ENCODE measurements at places on chromosomes 2 and 18.

- no peak for DNase-seq
Measured at GRCh38 chr18:61334951-61335683, 1.9 kb downstream of the CDH20 start.

DNA sequence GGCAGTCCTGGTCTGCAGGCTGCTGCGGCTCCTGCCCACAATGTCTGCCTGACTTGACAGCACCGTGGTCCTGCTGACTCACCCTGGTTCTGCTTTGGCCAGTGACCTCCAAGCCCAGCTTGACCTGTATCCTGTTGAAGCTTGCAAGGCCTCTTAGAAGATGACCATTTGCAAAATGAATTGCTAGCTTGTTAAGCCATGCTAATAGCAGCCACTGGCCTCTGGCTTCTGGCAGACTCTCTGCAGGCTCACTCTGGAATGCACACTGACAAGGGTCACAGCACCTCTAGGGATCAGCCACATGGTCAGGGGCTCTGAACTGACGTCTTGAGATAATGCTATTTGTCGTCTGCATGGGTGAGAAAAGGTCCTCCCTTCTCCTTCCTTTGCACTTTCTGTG lies 25.9 kb downstream of the CNGA3 start:
- DNase-seq: no peak

GRCh38 chr2:237290261-237290660 lies 123.7 kb downstream of the COL6A3 start:
- DNase-seq: peak; percentile 85

DNA sequence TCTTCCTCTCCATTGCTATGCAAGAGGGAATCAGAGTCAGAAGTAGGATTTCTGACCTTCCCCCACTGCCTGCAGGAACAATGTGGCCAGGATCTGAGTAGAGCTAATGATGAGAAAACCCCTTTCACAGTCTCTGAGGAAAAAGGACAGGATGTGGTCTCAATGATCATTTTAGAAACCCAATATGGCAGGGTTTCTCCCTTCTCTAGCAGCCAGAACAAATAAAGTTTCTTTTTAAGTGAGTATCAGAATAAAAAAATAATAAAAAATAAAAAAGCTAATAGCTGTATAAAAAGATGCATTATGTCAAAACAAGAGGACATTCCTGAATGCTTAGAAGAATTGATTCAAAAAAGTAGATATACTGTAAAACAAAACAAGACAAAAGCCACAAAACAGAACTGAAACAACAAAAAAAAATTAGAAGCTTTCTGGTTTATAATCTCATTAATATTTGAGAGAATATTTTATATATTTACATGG lies 1124.9 kb upstream of the ZEB2 start:
- DNase-seq: no peak

- no peak for DNase-seq
Measured at GRCh38 chr2:219308142-219309101, 779 bp downstream of the PTPRN start.

- no peak for DNase-seq
Measured at GRCh38 chr18:3966246-3966641, 488.9 kb downstream of the DLGAP1 start.

- no peak for DNase-seq
Measured at GRCh38 chr2:173630425-173631126, 275.9 kb downstream of the CDCA7 start.

- DNase-seq: no peak
Measured at GRCh38 chr2:41736586-41736985, 311.2 kb upstream of the PKDCC start.

DNA sequence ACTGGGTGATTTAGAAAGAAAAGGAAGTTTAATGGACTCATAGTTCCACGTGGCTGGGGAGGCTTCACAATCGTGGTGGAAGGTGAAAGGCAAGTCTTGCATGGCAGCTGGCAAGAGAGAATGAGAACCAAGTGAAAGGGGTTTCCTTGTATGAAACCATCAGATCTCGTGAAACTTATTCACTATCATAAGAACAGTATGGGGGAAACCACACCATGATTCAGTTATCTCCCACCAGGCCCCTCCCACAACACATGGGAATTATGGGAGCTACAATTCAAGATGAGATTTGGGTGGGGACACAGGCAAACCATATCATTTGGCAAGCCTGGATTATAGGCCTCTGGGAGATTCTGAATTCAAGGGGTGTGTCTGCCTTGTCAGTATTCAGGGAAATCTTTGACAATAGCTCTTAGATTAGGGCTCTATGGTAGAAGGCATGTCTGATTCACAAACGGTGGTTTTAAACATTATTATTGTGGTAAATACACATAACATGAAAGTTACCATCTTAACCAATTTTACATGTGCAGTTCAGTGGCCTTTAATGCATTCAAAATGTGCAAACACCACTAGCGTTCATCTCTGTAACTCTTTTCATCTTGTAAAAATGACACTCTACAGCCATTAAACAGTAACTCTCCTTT lies 15.3 kb upstream of the PLB1 start:
- DNase-seq: no peak

DNA sequence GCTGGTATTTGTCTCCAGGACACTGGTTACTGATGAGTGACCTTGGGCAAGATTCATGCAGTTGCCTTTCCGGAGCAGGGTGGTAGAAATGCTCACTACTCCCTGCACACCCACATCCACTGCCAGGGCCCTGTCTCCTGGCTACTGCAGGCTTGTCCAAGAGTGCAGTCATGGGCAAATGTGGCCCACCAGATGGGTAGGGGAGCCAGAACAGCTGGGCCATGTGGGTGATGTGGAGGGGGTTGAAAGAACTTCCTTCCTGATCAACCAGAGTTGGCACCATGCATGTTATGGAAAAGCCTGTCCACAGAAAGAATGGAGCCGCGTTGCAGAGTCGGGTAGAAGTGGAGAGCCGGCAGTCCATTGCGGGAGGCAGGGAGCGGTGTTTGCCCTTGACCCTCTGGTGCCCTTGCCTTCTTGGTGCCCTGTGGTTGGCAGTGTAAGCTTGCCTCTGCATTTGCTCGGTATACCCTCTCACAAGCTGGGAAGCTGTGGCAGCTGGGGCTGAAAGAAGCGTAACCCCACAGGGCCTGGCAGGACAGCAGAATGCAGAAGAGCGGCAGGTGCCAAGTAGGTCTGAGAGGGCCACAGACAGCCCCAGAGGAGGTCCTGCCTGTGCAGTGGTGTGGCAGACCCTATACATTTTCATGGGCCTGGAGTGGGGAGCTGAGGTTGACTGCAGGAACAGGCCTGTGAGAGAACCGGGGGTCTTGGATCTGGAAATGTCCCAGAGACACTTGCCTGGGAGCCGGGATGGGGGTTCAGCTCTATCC lies 253.2 kb downstream of the TFCP2L1 start:
- no peak for DNase-seq

- DNase-seq: no peak
Measured at GRCh38 chr2:85712336-85712735, 18.2 kb downstream of the GNLY start.

GRCh38 chr2:10350761-10351160 lies 48.1 kb downstream of the HPCAL1 start:
- DNase-seq: no peak

- DNase-seq: no peak
Measured at GRCh38 chr2:55302241-55302640, 33.2 kb upstream of the MTIF2 start.

- DNase-seq: peak; percentile 84
Measured at GRCh38 chr2:36355151-36355889, at the start of gene CRIM1. Gene CRIM1 (plus strand): TSS chr2:36355778. CDS start chr2:36356293, 515 bp downstream.

- DNase-seq: no peak
Measured at GRCh38 chr2:205714789-205715720, 32.8 kb downstream of the NRP2 start.

GRCh38 chr2:47238638-47239037 lies 83.5 kb upstream of the STPG4 start:
- DNase-seq: no peak
